Tibial nerve (tissue), 4 donors: ENCODE measurements at places on chromosomes 5 and 9. TPM values are rescaled to one million over a fixed set of nuclear protein-coding genes. Genes with fewer than 3 reads are reported as not detected.
A peak's percentile ranks its signal among the peaks of the same experiment; 100 is the strongest.

Gene CD74
- total RNA-seq: 642 TPM

Gene TSLP
- total RNA-seq: not detected

Gene LSM11
- 3.3 TPM for total RNA-seq

Gene DCTN3
- total RNA-seq: 87.5 TPM

Gene IL3
- not detected for total RNA-seq

DNA sequence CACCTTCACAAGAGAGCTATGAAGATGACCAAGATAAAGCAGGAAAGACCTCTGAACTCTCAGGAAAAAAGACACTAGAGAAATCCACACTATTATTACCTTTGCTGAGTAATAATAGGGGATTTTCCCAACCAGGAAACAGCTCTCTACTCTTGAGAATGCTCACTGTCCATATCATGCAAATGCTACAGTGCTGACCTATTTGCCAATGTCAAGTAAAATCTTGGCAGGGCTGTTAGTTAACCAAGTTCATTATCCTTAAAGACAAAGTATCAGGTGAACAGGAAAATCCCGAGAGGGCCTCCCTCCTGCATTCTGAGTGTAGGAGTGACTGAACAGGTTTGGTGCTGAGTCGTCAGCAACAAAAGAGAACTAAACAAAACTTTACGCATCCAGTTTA is 306.6 kb downstream of the ACTL7B start:
- DNase-seq: no peak

DNA sequence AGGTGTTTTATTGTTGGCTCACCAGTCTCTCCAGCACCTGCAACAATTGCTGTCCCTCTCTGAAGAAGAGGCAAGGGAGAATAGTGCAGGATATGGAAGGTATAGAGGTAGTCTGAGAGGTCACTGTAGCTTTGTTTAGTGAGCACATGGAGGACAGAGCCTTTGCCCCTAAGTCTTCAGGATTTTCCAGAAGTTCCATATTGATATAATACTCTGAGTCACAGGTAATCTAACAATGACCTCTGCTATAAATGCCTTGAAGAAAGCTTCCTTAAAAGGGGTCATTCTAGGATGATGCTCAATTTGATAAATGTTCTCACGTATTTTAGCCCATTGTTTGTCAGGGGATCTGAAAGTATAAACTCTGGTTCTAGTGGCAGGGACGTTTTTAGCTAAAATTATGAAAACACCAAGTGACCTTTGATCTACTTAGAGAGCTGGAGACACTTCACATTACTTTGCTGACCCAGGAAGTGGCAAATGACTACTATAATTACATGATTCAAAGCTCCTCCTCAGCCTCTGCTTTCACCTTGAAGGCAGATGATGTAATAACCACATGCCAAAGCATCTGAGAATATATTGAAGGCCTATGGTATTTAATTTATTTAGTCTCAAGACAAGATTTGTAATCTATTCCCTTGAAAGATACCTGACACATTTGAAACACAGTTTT is 366.9 kb upstream of the NUDT12 start:
- no peak for DNase-seq

DNA sequence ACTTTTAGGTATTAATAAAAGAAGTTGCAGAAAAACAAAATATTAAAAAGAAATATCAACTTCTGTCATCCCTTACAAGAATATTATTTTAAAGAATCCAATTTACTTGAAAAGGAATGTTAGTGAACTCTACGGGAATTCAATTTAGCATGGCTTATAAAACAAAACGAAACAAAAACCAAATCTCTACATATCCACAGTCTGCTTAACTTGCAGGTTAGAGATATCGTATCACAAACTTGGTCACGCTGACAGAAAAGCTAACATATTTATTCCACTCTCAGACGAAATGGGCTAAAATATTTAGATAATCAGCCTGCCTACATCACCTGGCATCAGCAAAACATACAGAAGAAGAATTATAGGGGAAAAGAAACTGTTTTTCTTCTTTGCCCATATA is 92.7 kb downstream of the MPDZ start:
- no peak for DNase-seq

DNA sequence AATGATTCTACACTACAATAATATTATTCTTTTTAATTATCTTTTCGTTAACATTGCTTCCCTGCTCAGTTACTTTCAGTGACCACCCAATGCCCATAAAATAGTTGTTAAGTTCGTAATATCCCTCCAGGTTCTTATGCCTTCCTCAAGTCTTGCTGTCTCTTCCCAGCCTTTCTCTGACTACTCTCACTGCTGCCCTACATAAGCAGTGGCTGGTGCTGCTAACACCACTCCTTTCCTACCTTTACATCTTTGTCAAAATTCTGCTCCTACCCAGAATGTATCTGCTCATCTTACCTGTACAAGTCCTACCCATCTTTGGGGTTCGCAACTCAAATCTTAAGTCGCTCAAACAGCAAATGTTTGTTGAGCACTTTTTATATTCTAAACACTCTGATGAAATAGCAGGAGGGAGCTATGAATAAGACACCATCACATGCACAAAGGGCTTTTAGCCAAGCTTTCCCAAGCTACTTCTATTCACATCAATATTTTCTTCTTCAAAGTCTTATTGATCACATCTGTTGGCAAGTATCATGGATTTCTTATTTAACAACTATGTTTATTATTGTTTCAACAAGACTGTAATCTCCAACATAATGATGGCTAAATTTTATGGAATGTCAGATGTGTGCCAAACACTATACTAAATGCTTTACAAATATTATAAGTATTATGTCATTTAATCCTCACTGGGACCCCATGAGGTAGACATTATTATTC is 29.5 kb downstream of the SLC25A46 start:
- DNase-seq: no peak

DNA sequence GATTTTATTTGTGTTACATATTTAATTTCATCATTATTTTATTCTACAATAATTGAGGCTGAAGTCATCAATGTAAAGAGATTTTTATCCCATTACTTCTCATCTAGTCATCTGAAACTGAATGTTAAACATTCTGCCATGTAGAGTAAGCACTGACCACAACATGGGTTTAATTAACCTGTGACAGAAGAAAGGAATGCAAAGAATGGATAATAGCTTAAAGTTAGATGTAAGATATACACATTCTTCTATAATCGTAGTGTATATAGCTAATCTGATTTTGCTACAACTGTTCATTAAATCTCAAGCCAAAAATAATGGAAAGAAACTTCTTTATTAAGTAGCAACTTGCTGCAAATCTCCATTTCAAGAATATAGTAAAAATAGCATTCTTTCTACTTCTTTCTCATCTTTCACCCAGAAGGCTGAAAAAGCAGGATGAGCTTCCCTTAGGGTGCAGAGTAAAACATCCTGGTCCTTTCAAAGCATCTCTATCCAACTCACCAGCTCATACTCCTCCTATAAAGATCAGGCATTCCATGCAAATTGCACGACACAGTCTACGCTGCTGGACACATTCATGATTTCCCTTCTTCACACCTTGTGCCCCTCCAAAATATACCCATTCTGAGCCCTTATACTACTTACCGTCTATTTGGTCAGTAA is 115.2 kb downstream of the EFNA5 start:
- no peak for DNase-seq

DNA sequence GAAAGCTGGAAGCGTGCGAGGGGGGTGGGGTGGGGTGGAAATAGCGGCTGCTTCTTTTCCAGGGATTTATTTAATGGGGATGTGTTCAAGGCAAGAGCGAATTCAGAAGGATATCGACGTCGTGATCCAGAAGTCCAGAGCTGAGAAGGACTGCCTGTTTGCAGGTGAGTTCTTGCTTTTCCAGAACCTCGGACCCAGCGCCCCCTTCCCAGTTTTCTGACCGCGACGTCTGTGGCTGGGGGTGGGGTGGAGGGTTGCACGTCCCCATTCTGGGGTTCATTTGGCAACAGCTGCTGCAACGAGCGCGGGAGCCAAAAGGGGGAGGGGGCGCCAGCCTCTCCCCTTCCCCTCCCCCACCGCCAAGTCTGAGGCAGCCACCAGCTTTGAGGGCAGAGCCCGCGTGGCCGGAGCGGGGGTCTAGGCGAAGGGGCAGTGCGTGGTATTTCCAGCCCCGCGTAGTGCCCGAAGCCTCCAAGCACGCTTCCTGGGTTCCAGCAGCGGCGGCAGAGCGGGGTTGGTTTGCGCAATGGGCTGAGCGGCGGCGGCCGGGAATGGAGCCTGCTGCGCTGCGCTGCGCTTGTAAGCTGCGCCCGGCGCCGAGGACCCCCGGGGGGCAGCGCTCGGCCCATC is 701 bp downstream of the PARP8 start:
- peak; percentile 17 for DNase-seq

GRCh38 chr9:10911373-10911772 is 298.6 kb upstream of the PTPRD start:
- DNase-seq: no peak

DNA sequence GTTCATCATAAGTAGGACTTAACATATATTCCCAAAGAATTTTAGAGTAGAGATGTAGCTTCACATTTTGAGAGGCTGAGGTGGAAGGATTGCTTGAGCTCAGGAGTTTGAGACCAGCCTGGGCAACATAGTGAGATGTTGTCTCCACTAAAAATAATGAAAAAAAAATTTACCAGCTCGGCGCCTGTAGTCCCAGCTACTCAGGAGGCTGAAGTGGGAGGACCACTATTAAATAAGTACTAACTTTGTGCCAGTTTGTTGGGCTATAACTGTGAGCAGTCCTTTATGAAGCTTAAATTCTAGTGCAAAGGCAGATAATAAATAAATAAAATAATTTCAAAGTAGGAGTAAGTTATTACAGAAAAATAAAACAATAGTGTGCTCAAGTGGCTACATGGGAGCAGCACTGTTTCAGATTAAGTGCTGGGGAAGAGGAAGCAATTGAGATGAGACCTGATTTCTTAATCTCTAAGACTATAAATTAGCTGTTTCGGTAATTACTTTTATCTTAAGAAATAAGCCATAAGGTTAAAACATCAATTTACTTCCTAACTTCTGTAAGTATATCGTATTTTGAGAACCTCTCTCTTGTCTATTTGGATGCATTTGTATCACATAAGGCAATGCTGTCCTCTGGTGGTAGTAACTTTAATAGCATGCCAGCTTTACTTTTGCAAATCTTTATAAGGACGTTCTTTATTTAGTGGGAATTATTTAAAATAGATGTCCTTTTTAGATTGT is 98.9 kb downstream of the CSNK1G3 start:
- DNase-seq: no peak

DNA sequence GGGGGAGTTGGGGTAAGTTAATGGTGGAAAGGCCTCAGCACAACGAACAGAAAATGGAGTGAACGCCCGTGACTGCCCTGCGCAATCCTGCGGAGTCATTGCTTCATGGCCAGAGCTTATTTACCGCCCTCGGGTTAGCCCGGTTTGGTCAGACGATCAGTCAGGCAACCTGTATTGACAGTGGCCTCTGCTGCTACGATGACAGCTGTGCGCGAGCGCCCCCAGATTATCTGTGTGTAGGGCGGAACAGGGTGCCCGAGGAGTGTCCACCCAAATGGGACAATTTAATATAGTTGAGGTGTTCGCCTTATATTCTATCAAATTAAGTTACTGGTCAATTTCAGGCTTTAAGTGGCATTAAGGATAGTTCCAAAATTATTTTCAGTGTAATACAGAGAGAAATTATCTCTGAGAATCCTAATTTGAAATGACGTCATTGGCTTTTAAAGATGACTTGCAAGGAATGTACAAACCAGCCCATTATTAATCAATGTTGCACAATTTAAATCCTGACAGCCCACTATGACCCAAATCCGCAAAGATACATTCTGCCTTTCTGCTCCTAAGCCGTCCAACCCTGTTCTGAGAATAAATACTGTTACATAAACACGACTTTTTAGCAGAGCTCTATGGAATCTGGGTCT is 879 bp upstream of the UBQLN1 start:
- peak; percentile 84 for DNase-seq
